ENCODE measurements at places on chromosomes 2 and 18. TPM values are rescaled to one million over a fixed set of nuclear protein-coding genes. Genes with fewer than 3 reads are reported as not detected.
A peak's percentile ranks its signal among the peaks of the same experiment; 100 is the strongest.

GRCh38 chr2:233142355-233142897 lies 82.3 kb downstream of the INPP5D start:
- DNase-seq = no peak

GRCh38 chr2:8300905-8301304 lies 381.0 kb upstream of the ID2 start:
- DNase-seq = no peak

- no peak for DNase-seq
Measured at GRCh38 chr2:44936715-44937687, 4.5 kb upstream of the SIX3 start.

DNA sequence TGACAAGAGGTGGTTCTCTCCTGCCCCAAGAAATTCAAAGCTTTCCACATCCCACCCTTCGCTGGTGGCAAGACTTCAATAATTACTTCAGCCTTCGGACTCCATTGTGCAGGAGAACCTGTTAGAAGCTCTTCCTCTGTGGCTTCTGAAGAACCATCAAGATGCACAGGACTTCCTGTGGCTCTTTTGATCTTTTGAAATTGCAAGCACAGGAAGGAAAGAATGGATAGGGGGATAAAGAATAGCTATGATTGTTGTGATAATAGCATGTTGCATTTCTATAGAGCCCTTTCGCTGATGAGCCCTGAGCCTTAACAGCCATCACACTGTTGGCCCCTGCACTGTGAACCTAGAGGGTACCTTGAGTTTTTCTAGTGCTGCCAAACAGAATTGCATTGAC lies 7.4 kb downstream of the EPAS1 start:
- no peak for DNase-seq

RGPD4 gene
- 0.06 TPM for total RNA-seq

- no peak for DNase-seq
Measured at GRCh38 chr18:46950064-46950656, 32.8 kb downstream of the KATNAL2 start.

GRCh38 chr2:43569921-43570320 lies 25.9 kb downstream of the THADA start:
- no peak for DNase-seq

- DNase-seq = no peak
Measured at GRCh38 chr18:37598396-37598795, 32.8 kb upstream of the CELF4 start.

TFCP2L1 gene
- 0.82 TPM for total RNA-seq

- DNase-seq = no peak
Measured at GRCh38 chr2:18178736-18179349, 300.4 kb downstream of the KCNS3 start.

RNF125 gene
- total RNA-seq = 5.1 TPM

CTAGE1 gene
- total RNA-seq = not detected

- no peak for DNase-seq
Measured at GRCh38 chr2:3728104-3729054, 25.0 kb downstream of the DCDC2C start.

DNA sequence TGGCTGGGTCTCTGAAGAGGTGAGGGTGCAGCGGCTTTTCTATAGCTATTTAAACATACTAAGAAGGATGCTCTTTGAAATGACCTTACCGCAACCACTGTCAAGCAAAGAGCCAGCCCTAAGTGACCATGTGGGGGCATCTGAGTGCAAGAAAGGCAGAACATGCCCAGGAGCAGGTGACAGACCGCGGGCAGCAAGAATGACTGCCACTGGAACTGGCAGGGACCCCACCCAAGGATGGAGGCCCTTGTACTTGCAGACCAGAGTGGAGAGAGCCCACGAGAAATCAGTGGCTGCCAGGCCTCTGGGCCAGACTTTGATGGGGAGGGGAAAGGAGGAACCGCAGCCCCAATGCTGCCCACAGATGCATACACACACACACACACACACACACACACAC lies 33.1 kb downstream of the DNMT3A start:
- DNase-seq = no peak

C18orf32 gene
- total RNA-seq = 55.5 TPM

DNA sequence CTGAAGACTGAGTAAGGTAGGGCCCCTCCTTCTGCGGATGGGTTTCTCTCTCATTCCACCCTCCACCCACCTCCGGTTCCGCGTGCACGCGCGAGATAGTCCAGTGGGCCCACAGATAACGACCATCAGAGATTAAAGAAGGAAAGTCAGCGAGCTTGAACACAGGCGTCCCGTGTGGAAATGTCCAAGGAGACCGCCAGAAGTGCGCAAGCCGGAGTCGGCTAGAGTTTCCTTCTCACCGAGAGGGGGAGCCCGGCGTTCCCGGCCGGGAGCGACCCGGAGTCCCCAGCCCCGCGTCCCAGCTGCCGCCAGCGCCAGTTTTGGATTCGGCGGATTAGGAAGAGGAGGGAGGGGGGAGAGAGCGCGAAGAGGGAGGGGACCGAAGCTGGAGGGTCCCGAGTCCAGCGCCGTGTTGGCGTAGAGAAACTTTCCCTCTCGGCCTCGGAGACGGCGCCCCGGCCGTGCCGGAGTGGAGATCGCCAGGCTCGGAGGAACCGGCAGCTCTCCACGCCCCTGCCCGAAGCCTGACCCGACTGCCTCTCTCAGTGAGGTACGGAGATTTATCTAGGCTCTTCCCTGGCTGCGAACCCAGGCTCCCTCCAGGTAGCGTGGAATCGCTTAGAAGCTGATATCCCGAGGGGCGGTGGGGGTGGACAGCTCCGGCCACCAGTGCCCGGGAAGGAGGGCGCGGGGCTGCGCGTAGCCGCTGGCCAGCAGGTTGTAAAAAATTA lies at the start of gene GULP1:
Gene GULP1, plus strand, starts transcription at position 258 of the 731 bp plus-strand sequence. CDS start 185,829 bp downstream, outside the sequence.
- DNase-seq = peak; percentile 83

DNA sequence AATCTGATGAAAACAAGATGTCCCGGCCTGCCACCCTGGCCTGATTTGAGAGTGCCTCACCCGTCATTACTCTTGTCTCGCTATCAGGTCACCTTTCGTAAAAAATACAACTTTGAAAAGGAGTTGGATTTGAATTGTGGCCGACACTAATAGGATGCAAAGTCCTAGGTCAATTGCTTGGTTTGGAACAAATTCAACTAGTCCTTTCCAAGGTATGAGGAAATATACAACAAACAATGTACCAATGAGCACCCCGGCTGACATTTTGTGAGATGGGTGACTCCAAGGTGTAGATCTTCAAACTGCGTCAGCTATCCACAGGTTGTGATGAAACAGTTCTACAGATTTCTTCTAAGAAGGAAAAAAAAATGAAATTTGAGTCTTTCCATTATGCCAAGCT lies 77.8 kb downstream of the BCL2 start:
- no peak for DNase-seq

GRCh38 chr18:3528231-3528630 lies 78.3 kb downstream of the TGIF1 start:
- no peak for DNase-seq

UGT1A3 gene
- not detected for total RNA-seq

LINC00305 gene
- not detected for total RNA-seq

DNA sequence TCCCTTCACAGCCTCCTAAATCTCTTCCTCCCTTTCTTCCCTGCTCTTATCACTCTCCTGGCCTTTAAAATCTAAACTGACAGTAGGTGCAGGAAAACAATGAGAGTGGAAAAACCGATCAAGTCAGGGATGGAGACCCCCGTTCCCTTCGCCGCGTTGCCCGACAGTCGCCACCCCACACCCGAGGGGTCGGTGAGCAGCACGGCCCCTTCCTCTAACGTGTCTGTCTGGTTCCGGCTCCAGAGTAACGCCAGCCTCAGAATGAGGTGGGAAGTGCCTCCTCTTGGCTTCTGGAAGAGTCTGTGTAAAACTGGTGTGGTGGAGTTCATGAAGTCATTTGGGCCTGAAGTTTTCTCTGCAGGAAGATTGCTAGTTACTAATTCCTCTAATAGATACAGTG lies 138.6 kb downstream of the NFATC1 start:
- no peak for DNase-seq

GRCh38 chr2:121480826-121481225 lies 49.9 kb upstream of the RNU4ATAC start:
- peak; percentile 50 for DNase-seq

GRCh38 chr2:54073796-54074195 lies 41.6 kb upstream of the ACYP2 start:
- DNase-seq = no peak

DNA sequence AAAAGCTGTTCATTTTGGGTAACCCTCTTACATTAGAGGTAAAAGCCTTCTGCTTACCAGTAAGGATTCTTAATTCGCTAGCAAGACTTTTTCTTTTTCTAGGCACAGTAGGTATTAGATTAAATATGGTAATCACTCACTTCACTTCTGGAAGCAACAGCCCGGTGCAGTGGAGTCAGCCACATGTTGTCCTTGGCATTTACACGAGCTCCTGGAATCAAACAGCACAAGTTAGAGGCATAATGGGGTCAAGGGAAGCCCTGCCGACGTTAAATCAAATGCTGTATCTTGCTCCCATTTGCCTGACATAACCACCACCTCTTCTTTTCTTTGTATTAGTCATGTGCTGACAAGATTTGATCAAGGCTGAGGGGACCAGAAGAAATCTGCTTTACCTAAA lies 174.1 kb downstream of the ANKRD44 start:
- no peak for DNase-seq

MATN3 gene
- total RNA-seq = 0.52 TPM

CYP26B1 gene
- 8.5 TPM for total RNA-seq
